ENCODE measurements at places on chromosomes 6 and 20. TPM values are rescaled to one million over a fixed set of nuclear protein-coding genes. Genes with fewer than 3 reads are reported as not detected.

MARCKS gene
- polyA plus RNA-seq, result not detected

MAP7 gene
- 0.21 TPM for polyA plus RNA-seq

TAAR2 gene
- polyA plus RNA-seq, result not detected

ASIP gene
- polyA plus RNA-seq, result not detected

SLC17A2 gene
- polyA plus RNA-seq, result not detected

GUCA1A gene
- not detected for polyA plus RNA-seq

DEFB124 gene
- polyA plus RNA-seq, result not detected

GRCh38 chr6:139967497-139967896 is 593.0 kb upstream of the CITED2 start:
- no peak for DNase-seq

DNA sequence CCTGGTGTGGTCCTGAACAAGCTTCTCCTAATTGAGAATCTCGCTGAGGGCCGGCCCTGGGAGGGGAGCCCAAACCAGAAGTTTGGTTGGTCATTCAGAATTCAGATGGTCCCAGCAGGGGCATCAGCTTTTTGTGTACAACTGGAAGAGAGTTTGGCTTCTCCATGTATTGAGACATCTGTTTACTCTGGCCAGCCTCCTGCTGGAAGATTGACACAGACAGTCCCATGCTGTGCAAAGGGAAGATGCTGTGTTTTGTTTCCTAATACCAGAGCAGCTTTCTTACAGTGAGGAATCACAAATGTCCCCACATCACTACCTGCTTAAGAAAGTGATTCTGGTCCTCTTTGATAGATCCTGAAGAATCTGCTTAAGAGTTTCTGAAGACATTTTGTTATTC is 97.8 kb downstream of the PLEKHG1 start:
- no peak for DNase-seq

GRCh38 chr20:2755451-2756055 is 44.9 kb downstream of the CPXM1 start:
- DNase-seq, result no peak

DNA sequence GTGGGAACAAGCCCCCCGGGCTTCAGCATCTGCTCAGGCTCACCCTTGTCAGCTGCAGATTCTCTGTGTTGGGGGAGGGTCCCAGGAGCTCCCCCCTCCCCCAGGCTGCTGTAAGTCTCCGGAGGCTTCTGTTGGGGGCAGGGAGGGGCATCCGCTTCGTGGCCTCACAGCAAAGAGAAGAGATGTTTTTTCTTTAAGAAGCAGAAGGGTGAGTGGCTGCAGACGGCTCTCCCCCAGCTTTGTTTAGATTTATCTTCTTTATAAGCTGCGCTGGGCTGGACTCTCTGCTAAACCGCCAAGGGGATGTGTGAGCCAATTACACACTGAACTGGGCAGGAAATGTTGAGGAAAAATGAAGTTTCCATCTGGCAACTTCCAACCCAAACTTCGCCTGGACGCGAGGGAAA is 48.7 kb upstream of the GATA5 start:
- no peak for DNase-seq

GRCh38 chr20:54469293-54469692 is 6.1 kb upstream of the DOK5 start:
- no peak for DNase-seq

DNA sequence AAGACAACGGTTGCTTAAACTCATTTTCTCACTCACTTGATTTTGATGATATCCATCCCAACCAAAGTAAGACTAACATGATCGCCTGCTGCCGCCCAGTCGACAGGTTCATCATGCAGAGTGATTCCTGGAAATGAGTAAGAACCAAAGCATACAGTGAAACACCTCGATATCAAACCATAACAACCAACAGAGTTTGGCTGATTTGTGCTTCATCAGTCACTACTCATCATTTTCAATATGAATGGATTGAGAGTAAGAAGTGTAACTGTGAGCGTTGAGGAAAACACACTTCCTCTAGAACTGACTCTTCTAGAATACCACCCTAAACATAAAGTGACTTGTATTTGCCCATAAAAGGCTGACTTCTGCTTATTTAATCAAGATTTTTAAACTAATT is 29.2 kb upstream of the ALDH8A1 start:
- DNase-seq, result no peak

DNA sequence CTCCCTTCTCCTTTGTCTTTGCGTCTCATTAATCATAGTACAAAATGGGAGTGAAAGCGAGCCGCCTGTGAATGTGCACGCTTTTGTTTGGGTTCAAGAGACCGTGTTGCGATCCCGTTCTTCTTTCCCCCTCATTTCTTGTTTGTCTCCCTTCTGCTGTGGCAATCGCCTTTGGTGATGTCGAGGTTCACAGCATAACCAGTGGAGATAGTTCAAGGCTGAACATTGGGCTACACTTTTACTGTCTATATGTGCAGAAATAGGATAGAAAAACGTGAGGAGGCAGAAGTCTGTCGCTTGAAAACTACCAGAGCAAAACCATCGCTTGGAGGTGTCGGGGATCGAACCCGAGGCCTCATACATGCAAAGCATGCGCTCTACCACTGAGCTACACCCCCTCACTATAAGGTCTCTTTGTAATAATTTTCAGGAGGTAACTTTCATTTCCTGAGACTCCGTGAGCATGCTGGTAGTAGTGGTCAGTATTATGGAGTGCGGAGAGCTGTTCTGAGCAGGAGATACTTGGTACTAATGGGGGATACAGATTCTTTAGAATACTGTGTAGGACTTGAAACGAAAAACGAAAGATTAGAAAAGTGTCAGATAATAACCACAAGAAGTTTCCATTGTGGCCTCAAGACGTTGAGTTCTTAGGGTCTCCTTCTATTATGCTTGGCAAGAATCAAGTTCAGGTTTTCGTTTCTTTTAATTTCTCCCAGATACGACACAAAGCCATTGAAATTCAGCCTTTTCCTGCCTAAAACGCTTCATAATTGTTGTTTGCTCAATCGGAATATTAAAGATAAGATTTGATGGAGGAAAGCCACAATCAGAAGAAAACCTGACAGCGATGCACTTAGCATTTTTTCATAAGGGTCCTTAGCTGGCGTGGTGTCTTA is 106.6 kb downstream of the TRIM27 start:
- DNase-seq, result no peak

GRCh38 chr20:62819494-62820174 is 2.8 kb downstream of the COL9A3 start:
- DNase-seq, result no peak

DNA sequence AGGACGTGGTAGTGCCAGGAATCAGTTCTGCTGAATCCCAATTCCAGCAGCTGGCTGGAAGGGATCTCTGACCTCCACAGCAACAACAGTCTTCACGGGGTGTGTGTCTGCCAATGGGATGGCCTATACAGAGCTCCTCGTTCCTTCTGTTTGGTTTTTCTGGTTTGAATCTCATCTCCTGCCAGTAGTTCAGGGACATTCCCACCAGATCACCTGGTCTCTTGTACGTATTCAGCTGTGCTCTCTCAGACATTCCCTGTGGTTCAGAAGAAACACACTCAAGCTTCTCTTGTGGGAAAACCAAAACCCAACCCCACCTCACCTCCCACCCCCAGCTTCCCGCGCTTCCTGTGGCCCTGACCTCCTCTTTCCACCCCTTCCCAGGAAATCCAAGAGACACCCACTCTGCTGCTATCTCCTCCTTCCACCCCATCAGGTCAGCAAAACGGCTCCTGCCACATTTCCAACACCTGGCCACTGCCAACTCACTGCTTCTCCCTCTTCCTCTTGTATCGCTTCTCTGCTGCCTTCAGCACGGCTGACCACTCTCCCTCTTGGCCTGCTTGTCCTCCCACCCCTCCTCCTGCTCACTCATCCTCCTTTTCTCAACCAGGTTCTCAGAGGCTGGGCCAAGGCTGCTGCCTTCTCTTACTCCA is 63.3 kb upstream of the PTGIS start:
- DNase-seq, result no peak

DNA sequence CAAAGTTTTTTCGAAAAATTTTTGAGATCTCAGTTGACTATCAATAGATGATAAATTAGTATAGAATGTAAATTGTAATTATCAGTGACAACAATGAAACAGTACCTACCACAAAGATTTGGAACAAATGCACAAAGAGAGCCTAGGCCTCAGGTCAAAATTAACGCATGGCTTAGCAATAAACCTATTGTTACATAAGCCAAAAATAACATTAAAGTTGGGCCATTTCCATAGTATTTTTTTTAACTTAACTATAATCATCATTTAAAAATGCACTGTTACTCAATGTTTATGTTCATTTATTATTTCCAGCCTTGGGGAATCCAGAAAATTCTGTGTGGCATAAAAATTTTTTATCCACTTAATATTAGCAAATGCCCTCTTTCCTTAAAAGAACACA is 117.0 kb downstream of the EPB41L2 start:
- DNase-seq, result no peak

DNA sequence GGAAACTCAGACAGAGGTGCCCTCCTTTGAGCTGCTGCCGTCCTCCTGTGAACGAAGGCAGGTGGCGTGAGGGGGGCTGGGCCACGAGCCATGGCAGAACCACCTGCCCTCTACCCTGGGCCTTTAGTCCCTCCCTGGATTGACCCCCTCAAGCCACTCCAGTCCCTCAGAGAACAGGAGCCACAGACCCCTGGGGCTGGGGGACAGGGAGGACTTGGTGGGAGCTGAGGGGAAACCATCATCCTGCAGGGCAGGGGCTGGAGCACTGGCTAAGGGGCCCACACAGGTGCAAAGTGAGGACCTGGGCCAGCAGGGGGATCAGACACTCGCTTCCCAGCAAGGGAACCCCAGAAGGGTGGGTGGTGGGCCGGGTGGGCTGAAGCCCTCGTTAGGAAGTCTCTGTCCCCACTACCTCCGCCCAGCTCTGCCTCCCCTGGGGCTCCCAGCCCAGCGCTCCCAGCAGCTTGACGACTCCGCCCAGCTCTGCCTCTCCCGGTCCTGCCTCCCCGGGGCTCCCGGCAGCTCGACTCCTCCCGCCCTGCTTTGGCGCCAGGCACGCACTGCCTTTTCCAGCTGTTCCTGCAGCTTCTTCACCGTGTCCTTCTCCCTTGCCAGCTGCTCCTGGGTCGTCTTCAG is 44.4 kb downstream of the DSTN start:
- no peak for DNase-seq

GRCh38 chr6:4153514-4153985 is 18.2 kb upstream of the ECI2 start:
- DNase-seq, result no peak

DNA sequence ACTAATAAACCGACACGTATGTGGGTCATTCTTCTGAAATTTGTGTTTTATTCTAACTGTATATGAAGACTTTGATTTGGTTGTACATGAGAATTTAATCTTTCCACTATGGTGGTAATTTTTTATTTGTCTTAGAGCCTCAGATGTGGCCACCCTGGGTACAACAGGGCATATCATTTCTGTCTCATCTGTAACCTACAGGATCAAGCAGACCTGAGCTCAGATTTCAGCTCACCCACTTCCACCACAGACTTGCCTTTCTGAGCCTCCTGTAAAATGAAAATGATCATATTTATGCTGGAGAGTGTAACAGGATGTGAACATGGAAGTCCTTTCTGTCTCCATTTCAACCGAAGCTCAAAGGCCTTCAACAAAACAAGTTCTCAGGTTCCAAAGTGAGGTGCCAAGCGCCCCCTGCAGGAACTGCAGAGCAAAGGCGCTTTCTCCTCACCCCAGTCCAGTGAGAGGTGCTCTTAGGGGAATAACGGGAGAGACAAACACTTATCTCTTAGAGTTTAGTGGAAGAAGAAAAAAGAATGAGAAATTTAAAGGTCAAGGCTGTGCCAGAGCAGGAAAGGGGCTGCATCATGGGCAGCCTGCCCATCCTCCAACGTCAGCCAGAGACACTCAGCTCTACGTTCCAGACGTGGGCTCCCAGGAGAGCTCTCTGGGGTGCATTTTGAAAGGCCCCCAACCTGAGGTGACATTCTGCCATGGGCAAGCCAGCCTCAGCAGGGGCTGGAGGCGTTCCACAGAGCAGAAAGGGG is 23.0 kb upstream of the CD24 start:
- peak; percentile 17 for DNase-seq

DNA sequence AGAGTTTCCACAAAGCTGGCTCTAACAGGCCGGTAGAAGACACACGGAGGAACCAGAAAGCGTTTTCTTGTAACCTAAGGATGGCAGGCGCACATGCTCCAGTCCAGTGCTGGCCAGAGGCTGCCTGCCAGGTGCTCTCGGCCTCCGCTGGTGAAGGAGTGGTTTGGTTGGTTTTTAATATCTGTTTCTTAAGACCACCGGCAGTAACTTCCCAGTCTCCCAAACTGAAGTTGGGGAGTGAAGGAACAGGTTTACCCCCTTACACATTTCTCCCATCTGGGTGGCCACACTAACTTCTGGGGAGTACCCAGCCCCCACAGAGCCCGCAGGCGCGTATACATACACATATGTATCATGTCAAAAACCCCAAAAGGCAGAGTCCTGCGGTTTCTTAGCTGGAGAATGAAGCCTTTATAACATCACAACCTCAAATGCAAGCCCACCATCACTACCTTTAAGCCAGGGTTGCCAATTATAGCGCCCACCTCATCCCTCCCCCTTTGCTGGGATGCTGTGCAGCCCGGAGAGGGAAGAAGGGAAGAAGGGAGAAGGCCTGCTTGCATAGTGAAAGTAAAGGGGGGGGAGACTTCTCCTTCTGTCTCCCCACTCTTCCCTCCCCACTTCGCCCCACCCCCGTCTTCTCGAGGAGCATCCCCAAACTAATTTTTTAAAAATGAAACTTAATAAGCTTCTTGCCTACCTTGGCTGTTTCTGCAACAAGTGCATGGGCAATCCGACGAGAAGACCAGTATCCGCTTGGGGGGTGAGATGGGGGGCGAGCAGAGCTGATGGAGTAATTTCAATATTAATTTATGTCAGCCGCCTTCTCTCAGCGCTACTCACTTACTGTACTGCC is 1.0 kb downstream of the TRERF1 start:
- peak; percentile 18 for DNase-seq

DNA sequence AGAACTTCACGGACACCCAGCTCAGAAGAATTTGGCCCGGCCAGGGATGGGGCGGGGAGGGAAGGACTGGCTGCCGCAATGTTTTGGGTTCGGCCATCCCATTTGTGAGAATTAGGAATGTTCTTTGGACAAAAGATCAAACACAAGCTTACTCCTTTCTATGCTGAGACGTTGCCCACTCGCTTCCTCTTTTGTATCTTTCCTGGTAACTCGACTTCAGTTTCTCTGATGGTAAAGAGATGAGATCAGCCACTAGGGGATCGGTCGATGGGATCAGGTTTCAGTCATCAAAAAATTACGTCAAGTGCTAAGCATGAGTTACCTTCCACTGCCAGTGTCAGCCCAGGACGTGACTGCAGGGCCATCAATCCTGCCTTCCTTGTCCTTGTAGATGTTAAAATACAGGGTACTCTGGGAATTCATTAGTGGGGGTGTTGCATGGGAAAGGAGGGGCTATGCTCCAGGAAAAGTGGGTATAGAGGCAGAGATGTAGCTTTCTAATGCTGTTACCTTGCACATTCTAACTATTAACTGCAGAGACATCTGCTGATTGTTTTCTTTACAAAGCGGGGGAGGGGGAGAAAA is 190.2 kb downstream of the TSHZ2 start:
- DNase-seq, result no peak

GRCh38 chr20:6726761-6727160 is 40.7 kb upstream of the BMP2 start:
- DNase-seq, result no peak

DNA sequence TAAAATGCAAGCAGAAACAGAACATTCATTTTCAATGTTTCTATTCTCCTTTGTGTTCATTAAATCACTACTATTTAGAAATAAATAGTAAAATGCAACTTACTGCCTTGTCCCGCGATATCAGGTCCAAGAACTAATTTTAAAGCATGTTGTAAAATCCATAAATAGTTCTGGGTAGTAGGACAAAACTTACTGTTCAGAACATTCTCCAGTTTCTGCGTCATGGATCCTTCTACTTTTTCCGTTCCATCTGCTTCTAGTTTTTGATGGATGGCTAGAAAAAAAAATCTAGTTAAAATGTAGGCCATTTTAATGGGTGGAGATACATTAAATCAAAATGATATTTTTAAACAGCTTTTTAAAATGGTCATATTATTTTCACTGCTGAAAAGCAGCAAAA is 47.0 kb downstream of the HUS1B start:
- DNase-seq, result no peak

All from CD4-positive, CD25-positive, alpha-beta regulatory T cell (primary cell).